ENCODE measurements at places on chromosomes 5 and 9.

- DNase-seq, result no peak
These were observed 4.5 kb upstream of the HMCN2 start for GRCh38 chr9:130260816-130261765.

- DNase-seq, result no peak
These were observed 137.3 kb upstream of the KIF2A start for GRCh38 chr5:62168506-62169281.

- no peak for DNase-seq
These were observed 25.2 kb upstream of the GLRA1 start for GRCh38 chr5:151949701-151950308.

- no peak for DNase-seq
These were observed 134.7 kb upstream of the TNPO1 start for GRCh38 chr5:72681781-72682180.

DNA sequence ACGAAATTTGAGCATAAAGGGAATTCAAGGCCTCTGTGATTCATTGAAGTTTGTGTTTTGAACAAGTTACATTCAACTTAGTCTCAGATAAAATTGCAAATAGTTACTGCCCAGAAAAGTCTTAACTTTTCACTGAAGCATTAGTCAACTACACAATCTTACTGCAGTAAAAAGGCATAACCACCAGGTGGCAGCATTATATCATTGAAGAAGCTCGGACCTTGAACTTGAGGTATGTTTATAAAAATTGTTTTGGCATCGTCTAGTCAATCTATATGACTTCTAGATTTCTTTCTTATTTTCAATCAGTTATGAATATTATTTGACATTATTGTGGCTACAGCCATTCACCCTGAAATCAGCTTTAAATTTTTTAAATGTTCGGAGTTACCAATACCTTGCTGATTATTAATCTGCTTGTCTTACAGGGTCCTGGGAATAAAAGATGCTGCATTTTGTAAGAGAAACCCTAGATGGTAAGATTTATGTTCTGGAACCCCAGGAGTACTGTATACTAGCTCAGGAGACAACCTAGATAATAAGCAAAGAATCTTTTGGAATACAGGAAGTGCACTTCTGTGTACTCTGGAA is 83.9 kb upstream of the GRAMD2B start:
- no peak for DNase-seq

- DNase-seq, result no peak
These were observed 889.7 kb downstream of the CDH9 start for GRCh38 chr5:26148569-26149107.
